Fibroblast of pulmonary artery (primary cell): ENCODE measurements at places on chromosomes 2 and 18.

DNA sequence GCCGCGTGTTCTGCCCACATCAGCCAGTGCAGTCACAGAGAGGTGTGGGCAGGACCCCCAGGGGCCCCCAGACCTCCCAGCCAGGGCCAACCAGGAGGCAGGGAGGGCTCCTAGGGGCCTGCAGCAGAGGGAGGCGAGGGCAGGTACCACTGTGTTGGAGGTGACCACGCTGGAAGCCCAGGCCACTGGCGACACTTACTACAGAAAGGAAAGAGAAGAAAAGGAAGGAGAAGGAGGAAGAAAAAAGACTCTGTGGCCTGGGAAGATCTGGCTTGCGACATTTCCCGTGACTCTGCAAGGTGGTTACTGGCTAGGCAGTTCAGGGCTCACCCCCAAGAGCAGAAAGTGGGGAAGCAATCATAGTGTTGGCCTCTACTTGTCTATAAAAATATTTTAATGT is 98.1 kb upstream of the BCL2L11 start:
- DNase-seq = no peak

DNA sequence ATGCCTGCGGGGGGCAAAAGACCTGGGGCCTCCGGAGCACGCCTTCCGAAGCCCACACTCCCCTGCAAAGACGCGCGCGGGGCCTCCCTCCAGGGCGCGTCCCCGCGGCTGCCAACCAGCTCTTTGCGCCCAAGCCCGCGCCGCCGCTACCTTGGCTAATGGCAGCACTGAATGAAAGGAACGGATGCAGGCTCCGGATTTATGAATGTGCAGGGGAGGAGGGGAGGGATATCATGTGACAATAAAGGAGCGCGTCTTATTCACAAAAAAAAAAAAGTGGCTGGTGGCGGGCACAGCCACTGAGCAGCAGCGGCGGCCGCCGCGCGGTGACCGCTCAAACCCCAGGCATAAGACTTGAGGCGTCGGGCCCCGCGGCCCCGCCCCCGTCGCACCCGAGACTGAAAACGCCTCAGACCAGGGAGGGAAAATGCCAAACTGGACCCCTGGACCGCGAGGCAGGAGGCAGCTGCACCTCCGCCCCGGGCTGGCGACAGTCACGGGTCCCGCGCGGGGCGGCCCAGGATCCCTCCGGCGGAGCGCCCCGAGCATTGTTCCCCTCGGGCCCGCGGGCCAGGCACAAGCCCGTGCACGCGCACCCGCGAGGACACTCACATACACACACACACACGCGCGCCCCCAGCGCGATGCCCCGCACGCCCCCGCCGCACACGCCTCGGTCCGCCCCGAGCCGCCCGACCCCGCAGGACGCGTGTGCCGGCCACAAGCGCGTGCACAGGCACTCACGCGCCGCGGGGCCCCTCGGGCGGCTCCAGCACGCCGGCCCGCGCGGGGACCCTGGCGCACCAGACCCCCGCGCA is 1.6 kb downstream of the SPRED2 start:
- DNase-seq = peak; percentile 36

DNA sequence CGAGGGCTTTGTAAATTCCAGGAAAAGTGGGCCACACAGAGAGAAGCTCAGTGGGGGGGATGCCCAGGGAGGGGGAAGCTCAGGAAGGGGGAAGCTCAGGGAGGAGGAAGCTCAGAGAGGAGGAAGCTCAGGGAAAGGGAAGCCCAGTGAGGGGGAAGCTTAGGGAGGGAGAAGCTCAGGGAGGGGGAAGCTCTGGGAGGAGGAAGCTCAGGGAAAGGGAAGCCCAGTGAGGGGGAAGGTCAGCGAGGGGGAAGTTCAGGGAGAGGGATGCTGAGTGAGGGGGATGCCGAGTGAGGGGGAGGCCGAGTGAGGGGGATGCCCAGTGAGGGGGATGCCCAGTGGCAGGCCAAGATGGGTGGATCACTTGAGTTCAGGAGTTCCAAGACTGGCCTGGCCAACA is 821 bp upstream of the CHRNG start:
- no peak for DNase-seq

- DNase-seq = no peak
These were observed 72.8 kb downstream of the KCNF1 start for GRCh38 chr2:10984418-10985135.

- DNase-seq = no peak
These were observed 41.4 kb downstream of the RAD51AP2 start for GRCh38 chr2:17476830-17477229.

DNA sequence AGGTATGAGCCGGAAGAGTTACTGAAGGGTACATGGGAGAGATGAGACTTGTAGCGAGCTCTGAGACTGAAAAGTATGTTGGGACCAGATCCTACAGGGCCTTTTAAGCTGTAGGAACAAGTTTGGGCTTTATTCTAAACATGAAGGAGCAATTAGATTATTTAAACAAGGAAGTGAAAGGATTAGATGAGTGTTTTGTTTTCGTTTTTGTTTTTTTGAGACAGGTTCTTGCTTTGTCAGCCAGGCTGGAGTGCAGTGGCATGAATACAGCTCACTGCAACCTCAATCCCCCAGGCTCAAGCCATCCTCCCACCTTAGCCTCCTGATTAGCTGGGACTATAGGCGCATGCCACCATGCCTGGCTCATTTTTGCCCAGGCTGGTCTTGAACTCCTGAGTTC is 110.7 kb downstream of the C1D start:
- DNase-seq = no peak

- no peak for DNase-seq
These were observed 12.0 kb downstream of the SERPINE2 start for GRCh38 chr2:224027070-224027469.

DNA sequence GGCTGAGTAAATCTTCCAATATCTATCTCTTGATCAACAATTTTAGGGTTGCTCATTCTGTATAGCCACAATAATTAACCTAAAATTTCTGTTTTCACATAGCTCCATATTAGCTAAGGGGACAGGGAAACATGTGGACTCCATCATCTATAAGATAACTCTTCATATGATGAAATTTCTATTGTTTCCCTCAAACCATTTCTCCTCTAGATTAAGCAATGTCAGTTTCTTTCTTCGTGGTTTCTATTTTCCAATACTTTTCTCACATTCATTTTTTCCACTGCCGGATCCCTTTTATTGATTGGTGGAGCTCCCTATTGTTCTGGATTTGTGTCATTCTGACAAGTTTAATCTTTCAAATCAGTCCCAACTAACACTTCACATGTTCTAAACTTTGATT is 1221.3 kb upstream of the ZEB2 start:
- peak; percentile 70 for DNase-seq

DNA sequence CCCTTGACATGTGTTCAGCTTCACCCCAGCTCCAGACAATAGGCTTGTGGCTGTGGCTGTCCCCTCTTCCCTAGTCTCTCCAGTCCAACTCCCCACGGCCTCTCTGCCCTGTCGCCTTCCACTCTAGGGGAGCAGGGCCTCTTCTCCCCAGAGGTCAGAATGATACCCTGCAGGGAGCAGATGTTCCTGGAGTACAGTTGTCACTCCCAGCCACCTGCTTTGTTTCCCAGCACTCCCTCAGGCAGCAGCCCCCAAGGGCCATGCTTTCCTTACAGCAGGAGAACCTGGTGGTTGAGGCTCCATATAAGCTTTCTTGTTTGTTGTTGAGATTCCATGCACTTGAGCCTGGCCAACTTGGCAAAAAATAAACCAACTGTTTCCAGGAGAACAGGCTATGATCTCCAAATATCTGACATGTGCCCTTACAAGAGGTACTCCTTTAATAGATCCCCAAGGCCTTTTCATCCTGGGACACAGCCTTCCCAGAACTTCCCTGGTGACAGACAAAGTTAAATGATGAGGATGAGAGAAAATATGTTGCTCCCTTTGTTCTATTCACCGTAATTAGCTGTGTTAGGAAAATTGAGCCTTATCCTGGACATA is 45.1 kb downstream of the DPYSL5 start:
- DNase-seq = no peak

GRCh38 chr2:163736433-163737189 is 803 bp upstream of the FIGN start:
- DNase-seq = peak; percentile 39

- DNase-seq = no peak
These were observed 31.5 kb downstream of the TMEM37 start for GRCh38 chr2:119463136-119463535.

GRCh38 chr2:15363142-15363541 is 198.0 kb downstream of the NBAS start:
- peak; percentile 41 for DNase-seq

DNA sequence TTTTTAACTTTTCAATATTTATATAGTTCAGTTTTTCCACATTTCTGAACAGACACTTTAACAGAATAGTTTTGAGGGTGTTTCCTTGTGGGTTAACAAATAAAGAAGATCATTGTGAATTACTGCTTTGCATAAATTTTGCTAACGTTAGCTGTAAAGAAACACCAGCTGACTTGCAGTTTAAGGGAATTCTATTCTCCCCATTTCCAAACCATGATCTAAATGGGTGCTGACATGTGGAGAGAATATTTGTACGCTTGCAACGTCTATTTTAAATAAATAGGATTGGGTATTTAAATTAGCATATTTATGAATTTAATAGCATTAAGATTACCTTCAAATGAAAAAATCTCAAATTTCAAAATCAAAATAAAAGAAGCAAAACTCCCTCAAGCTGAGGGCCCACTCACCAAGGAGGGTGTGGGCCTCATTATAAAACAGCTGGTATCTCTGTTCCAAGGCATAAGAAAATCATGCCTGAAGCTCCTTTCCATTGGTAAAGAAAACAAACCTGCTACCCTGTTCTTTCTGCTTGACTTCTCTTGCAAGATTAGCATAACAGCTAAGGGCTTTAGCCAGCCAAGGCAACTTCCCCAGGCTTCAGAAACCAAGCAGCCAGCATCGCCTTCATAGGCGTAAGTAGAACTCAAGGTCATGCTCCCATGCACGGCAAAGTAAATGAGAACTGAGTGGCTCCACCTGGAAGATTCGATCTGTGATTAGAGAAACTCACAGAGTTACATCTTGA is 3.2 kb downstream of the MRO start:
- DNase-seq = no peak

DNA sequence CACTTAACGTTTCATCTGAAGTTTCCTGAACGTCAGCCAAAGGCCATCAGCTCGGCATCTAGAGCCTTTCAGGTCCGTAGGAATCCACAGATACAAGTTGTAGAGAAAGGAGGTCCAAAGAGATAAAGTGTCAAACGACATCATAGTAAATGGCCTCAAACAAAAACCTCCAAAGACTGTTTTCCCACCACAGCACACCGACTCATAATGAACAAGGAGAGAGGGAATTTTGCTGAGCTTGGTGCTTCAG is 150.3 kb downstream of the PXDN start:
- no peak for DNase-seq

DNA sequence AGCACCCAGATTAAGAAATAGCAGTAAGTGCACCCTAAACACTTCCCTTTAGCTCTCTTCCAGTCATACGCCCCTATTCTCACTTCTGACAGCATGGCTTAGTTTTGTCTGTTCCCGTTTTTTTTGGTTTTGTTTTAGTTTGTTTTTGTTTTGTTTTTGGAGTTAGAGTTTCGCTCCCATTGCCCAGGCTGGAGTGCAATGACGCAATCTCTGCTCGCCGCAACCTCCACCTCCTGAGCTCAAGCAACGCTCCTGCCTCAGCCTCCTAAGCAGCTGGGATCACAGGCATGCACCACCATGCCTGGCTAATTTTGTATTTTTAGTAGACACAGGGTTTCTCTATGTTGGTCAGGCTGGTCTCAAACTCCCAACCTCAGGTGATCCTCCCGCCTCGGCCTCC is 2067.7 kb downstream of the SUCLG1 start:
- DNase-seq = no peak

DNA sequence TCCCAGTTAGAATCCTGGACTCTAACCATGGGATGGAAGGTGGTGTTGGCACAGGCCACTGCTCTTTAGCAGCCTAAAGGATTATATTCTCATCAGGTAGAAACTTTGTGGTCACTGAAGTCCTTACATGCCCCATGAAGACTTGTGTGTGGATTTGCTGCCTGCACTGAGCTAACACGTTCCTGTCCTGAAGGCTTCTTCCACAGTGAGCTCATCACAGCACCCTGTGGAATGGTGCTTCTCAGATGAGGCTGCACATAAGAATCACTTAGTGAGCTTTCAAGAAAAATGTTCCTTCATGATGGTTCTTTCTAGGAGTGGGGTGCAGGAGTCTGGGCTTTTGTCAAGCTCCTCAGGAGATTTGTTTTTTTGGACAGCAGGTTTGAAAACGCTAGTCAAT is 26.8 kb downstream of the STAMBP start:
- no peak for DNase-seq

- peak; percentile 79 for DNase-seq
These were observed 61.3 kb downstream of the LONRF2 start for GRCh38 chr2:100260712-100261620.

GRCh38 chr2:45259138-45259537 is 249.9 kb upstream of the SIX2 start:
- no peak for DNase-seq

DNA sequence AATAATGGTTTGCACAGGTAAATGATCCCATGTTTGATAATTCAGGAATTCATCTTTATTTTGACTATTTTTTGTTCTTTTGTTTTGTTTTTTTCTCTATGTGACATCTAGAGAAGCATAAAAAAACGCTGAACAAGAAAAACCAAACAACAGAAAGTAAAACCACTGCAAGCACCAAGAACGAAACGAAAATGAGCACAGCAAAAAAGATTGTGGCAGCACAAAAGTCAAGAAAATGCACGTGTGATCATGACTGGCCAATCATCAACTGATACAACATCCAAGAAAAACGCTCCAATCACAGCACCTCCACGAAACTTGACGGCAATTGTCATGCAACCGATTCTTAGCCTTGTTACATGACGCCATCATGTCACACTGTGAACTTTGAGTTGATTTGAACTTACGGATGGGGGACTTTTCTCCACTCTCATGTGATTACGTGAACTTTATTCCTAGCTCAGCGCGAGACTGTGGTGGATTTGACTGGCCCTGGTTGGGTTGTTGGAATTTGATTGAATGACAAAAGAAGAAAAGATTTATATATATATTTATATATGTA is 318.7 kb downstream of the CELF4 start:
- DNase-seq = no peak

DNA sequence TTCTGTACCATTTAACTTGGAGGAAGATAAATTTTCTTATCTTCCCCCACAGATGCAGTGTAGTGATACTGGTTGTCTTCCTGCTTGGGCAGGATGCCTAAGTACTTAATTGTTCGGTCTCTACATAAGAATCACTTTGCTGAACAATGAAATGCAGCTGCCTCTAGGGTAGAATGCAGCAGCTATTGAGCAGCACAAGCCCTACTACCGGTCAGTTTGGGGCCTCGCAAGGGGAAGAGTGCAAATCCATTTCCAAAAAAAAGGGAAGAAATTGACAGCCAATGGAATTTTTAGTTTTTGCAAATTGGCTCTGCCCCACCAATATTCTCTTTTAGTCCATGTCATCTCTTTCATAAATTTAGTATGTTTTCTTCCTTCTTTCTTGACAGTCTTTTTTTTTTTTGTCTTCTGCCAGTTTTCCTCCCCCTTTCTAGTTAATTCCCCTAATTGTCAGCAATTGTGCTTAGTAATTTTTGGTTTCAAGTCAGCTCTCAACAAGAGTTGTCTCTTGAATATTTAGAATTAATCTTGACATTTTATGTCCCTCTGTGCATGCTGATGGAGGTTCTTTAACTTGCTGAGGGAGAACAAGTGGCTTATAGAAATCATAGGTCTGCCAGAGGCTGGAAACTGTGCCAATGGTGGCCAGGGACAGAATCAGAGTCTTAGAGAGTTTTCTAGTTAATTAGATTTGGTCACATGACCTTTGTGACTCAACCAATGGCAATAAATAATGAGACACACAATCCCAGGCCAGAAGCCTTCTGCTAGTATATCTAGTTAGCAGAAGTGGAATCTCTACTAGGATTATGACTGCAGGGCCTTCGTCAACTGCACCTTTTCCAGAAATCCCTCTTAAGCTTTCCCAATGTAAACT is 270.0 kb downstream of the CTNNA2 start:
- no peak for DNase-seq
